ENCODE measurements at places on chromosomes 3 and 15.

GRCh38 chr15:31135523-31135922, 34.0 kb upstream of the TRPM1 start:
- DNase-seq: no peak

GRCh38 chr3:64667887-64668581, 19.8 kb downstream of the ADAMTS9 start:
- DNase-seq: no peak

- no peak for DNase-seq
Observed at GRCh38 chr3:54999811-55000210, 72.0 kb upstream of the LRTM1 start.

- DNase-seq: no peak
Observed at GRCh38 chr15:57158589-57158988, 217.7 kb upstream of the CGNL1 start.

- DNase-seq: no peak
Observed at GRCh38 chr3:23594894-23595670, 210.7 kb upstream of the UBE2E1 start.

DNA sequence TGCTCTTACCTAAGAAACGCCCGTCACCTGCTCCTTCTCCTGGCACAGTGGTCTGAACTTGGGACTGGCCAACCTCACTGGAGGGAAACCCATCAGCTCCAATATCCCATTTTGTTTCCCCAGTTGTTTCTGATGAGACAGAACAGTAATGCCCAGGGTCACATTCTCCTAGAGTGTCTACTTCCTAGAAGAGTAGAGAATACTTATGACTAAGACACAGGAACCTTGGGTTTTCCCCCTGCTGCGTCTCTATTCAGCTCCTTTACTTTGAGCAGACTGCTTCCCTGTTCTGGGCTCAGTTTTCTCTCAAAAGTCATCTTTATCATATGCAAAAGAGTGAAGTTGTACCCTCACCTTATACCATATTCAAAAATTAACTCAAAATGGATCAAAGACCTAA, 79.4 kb downstream of the POLR2M start:
- no peak for DNase-seq

GRCh38 chr3:123092243-123092642, 25.4 kb downstream of the PDIA5 start:
- DNase-seq: no peak

GRCh38 chr3:105674437-105675065, 194.3 kb downstream of the CBLB start:
- DNase-seq: no peak

Measured in GM23338 (cell line).